ENCODE measurements at places on chromosomes 2 and 18.

DNA sequence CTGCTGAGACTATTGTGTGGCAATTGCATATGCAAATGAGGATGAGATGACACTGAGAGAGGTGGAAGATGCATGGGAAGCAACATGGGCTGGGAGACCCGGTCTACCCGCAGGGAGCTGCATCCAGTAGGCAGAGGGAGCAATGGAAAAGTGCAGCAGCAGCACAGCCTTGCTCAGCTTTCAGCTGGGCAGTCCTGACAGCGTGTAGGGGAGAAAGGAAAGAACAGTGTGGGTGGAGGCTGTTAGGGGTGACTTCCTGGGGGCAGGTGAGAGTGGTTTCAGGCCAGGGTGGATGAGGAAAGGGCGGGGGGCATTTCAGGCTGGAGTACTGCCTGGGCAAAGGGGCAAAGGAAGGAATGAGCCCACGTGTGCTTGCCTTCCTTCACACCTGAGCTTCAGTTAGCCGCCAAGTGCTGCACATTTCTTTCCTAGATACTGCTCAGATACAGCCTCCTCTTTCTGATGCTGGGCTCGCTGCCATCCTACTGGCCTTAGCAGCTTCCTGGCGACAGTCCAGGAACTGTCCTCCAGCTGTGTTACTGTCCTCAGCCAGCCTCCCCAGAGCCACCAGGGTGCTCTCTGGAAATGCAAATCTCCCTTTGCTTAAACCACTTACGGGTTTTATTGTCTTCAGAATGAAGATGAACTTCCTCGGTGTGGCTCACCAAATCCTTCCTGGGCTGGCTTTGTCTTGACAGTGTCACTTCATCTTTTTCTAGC lies 276.3 kb downstream of the TSN start:
- no peak for DNase-seq

- no peak for DNase-seq
Observed at GRCh38 chr2:73083886-73084800, 12.6 kb upstream of the SFXN5 start.

- DNase-seq: no peak
Observed at GRCh38 chr2:113088213-113088992, 20.6 kb downstream of the IL1F10 start.

GRCh38 chr18:58697146-58697545 lies 25.9 kb downstream of the MALT1 start:
- no peak for DNase-seq

DNA sequence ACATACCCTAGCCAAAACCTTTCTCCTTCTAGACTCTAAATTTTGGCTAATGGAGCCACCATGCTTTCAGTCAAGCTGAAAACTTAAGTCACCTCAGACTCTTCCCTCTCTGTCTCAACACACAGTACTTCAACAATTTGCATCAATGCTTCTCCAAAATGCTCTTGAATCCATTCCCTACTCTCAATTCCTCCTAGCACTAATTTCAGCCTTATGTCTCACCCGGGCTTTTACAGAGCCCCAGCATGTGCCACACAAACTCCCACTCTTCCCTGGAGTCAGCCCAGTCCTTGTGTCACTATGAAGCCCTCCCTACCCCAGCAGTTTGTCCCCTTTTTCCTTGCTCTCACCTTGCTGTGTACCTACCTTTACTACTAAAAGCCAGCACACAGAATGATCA lies 38.7 kb downstream of the AAK1 start:
- DNase-seq: no peak

DNA sequence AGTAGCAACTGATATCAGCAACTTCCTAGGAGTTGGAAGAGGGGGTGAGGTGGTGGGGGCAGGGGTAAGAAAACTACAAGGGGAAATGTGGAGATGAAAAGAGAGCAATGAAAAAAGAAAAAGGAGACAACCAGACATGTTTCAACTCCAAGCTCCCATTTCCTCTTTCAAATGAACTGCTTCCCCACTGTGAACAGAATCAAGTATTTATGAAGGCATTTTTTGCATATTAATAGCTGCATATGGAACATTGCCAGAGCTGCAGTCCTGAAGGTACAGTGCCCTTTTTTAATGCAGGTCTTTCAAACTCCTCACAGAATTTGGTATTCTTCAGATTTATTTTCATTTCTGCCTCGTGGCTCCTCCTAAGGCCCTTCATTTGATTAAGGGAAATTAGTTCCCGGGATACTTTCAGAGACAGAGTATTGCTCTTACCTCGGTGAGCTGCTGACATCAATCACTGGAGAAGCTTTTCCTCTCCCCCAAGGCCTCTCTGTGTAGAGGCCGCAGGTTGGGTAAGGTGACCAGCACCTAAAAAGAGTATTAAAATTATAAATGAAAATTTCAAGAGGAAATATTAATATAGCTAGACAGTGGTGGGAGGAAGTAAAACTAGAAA lies 68.4 kb downstream of the KIAA2012 start:
- no peak for DNase-seq

All from 8988T (cell line).